GM12865 (cell line): ENCODE measurements at places on chromosomes 7 and 10.

GRCh38 chr7:107179326-107180164 is 10.7 kb downstream of the HBP1 start:
- DNase-seq = no peak

GRCh38 chr7:157795199-157795598 is 458.4 kb downstream of the DNAJB6 start:
- no peak for DNase-seq

GRCh38 chr10:30607814-30608213 is 21.7 kb downstream of the LYZL2 start:
- no peak for DNase-seq

- DNase-seq = no peak
Measured at GRCh38 chr7:112025556-112025955, 180.6 kb downstream of the DOCK4 start.

- DNase-seq = no peak
Measured at GRCh38 chr10:1214882-1215540, 158.8 kb downstream of the WDR37 start.

GRCh38 chr7:135905355-135905754 is 71.8 kb downstream of the MTPN start:
- DNase-seq = no peak

GRCh38 chr10:59687657-59688056 is 22.0 kb downstream of the SLC16A9 start:
- no peak for DNase-seq

GRCh38 chr7:1302936-1303335 is 70.3 kb downstream of the UNCX start:
- no peak for DNase-seq

DNA sequence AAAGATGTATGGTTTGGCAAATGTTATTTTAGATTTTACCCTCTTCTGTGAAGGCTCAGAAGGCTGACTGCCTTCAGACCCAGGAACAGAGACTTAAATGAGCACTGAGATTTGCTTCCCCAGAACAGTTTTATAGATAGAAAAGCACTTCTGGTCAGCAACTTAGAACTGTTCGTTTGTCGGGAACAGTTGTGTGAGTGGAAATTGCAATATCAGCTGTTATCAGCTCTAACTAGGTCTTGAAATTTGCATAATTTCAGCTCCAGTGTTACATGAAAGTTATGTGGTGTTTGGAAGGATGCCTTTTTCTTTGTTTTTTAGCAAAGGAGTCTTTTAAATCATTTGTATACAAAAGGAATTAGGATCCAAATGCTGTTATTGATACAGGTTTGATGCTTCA is 83.8 kb upstream of the MXI1 start:
- no peak for DNase-seq

DNA sequence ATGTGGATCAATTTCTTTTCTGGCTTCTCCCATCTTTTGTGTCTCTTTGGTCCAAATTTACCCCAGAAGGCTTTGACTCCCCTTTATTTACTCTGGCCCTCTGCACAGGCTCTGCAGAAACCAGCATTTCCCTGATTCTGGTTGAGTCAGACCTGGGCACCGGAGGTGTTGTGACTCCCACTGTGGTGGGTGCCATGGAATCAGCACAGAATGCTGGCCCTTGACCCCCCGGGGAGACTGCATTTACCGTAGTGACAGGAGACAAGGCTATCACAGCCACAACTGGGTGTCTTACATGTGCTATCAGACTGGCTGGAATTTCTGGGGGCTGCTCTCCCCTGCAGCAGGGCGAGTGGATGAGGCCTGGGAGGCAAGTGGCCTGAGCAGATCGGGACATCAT is 37.6 kb downstream of the PLXDC2 start:
- no peak for DNase-seq

GRCh38 chr7:35792472-35792871 is 8.4 kb upstream of the SEPTIN7 start:
- no peak for DNase-seq

GRCh38 chr10:49351669-49352068 is 44.2 kb downstream of the DRGX start:
- no peak for DNase-seq

DNA sequence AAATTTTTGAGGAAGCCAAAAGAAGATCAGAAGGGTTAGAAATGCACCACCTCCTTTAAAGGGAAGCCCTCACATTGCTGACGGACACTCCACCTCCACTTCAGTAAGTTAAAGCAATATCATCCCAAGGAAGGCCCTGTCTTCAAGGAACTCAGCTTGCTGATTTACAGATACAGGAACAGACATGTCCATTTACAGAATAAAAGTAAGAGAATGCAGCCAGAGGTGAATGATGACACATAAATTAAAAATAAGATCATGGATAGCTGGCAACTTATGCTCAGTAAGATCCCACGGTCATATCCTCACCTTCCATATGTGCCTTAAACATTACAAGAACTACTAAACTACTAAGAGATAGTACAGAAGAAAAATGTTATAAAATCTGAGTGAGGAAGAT is 20.4 kb downstream of the GRB10 start:
- no peak for DNase-seq

GRCh38 chr10:24214762-24215161 is 5.8 kb downstream of the KIAA1217 start:
- DNase-seq = no peak

GRCh38 chr7:71320916-71321315 is 189.0 kb downstream of the GALNT17 start:
- no peak for DNase-seq

- no peak for DNase-seq
Measured at GRCh38 chr10:109744020-109744419, 179.3 kb downstream of the XPNPEP1 start.

DNA sequence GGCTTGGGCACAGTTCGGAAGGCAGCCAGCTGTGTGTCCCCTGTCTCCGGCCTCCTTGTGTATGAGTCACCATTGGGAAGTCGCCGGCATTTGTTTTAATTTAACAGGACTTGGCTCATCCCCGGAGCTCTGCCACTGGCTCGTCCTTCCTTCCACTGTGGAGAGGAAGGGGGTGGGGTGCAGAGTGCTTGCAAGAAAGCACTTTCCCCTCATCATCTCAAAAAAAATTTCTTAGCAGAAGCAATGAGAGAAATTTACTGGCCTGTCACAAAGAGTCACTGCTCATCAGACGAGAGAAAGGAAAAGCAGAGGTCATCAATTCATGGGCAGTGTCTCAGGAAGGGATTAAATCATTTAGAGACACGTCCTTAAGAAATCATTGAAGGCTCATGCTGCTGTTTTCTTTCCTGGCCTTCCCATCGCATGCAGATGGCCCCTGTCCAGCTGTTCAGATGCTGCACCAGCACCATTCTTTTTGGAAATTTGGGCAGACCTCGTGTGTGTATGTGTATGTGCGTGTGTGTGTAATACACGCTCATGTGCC is 93.3 kb downstream of the BMS1 start:
- DNase-seq = no peak

DNA sequence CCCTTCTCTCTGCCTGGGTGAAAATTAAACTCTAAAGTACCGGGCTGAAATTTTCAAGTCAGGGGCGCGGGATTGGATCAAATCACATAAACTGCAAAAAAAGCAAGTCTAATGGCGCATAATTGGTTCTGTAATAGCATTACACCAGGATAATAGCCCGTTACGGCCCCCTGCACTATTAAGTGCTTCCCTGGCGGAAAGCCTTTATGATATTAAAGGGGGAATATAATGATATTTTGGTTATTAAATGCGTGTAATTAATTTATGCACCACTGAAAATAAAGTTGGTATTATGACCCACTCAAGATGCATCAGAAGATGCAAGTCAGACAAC is 744 bp upstream of the DRGX start:
- DNase-seq = no peak

- DNase-seq = no peak
Measured at GRCh38 chr7:150357771-150358427, 10.7 kb upstream of the REPIN1 start.
